ENCODE measurements at places on chromosomes 6 and 20. TPM values are rescaled to one million over a fixed set of nuclear protein-coding genes. Genes with fewer than 3 reads are reported as not detected.

- DNase-seq: no peak
These were observed 13.1 kb downstream of the TNXB start for GRCh38 chr6:32096087-32096393.

Gene TTPAL
- total RNA-seq: 7.0 TPM

- no peak for DNase-seq
These were observed 2.6 kb downstream of the PPP1R14C start for GRCh38 chr6:150145427-150145826.

GRCh38 chr6:132813173-132813856 lies 1.1 kb upstream of the RPS12 start:
- no peak for DNase-seq

DNA sequence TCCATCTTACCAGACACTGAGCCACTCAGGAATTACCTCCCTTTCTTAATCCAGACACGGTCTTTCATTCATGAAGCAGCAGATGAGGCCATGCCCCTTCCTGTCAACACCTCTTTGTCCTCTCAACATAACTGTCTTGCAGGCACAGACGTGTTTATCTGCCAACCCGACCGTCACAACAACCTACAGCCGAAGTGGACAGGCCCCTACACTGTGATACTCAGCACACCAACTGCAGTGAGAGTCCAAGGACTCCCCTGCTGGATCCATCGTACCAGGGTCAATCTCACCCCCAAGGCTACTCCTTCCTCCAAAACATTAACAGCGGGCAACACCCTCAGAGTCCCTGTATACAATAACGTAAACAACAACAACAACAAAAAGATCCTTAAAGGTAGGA lies 30.6 kb upstream of the ULBP3 start:
- no peak for DNase-seq

Gene LY6G5B
- 2.6 TPM for total RNA-seq

Gene DZANK1
- total RNA-seq: 2.3 TPM

GRCh38 chr6:110703010-110703905 lies 112.0 kb downstream of the CDK19 start:
- DNase-seq: no peak

- DNase-seq: no peak
These were observed at the start of gene ECT2L for GRCh38 chr6:138795809-138796603. Gene ECT2L, plus strand, starts transcription at chr6:138796087. Its CDS starts 17,188 bp downstream, at chr6:138813275.

- no peak for DNase-seq
These were observed 51.7 kb upstream of the FOXP4 start for GRCh38 chr6:41494212-41495110.
